ENCODE measurements at places on chromosomes 4 and X.
A peak's percentile ranks its signal among the peaks of the same experiment; 100 is the strongest.

DNA sequence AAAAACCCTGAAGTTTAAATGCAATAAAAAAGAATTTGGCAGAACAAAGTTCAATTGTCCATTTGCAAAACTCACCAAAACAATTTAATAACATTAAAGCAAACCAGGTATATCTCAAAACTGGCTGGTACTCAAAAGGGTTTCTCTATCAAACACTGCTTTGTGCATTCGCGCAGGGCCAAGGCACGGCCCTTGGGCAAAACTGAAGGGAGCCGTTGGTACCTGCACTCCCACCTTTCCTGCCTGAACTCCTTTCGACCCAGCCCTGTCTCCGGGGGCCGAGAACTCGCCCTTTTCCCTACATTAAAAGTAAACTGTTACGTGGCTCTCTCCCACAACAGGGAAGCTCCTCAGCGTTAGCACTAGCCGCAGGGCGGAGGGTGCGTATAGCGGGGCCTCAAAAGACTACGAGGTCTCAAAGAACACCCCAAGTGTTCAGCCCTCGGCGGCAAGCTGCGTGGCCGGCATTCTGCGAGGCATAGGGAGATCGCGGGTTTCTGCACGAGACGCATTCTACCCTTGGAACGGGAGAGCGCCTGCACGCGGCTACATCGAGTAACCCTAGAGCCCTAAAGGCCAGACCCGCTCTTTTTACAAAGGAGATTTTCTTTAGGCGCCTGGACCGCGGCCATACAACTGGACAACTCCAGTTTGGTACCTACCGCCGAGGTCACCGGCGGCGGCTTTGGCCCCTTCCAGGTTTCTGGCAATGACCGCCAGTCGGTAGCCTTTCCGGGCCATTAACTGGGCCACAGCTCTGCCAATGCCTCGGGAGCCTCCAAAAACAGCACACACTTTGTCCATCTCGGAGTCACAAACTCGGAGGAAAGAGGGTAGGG is 550 bp downstream of the CBR4 start:
- peak; percentile 57 for DNase-seq

GRCh38 chrX:38326086-38326485 is 1.2 kb downstream of the RPGR start:
- no peak for DNase-seq

DNA sequence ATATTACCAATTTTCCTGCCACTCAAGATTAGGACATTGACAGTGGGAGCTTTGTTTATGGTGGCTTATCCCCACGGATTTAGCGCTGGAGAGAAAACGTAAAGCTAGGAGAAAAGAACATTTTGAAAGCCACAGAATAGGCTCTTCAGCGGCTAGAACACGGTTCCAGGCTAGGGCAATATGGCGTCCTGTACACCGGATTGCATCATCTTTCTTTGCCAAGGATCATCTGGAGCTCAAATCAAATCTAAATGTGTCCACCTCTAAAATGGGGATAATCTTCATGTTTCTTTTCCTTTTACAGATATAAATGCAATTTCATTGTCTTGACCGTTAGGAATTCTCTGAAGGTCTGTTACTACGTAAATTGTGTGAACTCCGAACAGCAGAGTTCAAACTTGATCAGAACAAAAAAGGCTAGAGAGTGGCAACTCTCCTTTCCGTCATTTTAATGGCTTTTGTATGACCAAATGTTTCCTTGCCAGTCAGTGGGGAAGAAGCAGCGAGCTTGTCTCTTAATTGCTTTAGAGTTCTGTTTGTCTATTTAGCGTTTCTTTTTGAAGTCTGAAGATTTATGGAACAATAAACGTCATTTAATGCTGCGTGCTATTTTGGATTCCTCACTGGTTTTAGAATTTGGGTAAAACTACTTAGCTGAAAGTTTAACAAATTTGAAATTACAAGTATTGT is 2.6 kb upstream of the WWC2 start:
- DNase-seq, result no peak

- DNase-seq, result no peak
These were observed 8.0 kb upstream of the HNRNPD start for GRCh38 chr4:82381661-82382296.

DNA sequence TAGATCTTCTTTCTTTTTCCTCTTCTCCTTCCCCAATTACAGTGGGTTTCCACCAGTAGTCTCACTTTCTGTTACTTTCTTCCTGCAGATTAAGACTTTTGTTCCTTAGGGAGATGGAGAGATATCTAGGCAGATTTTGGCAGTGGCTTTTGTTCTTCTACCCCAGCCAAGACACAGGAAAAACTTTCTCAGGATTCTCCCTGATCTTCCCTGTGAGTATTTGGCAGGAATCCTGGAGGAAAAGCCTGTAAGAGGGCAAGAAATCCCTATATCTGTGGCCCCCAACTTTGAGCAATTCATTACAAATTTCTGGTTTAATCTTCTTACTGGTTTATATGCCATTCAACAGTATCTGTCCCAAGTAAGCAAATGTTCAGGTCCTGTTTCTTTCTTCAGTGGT is 21.9 kb downstream of the SLC9A7 start:
- DNase-seq, result no peak

Data from stimulated activated CD4-positive, alpha-beta T cell treated with anti-CD3 and anti-CD28 coated beads, Interleukin-4, amount 100 ng/mL, for 1 hour (primary cell).